ENCODE measurements at places on chromosomes 16 and 17. TPM values are rescaled to one million over a fixed set of nuclear protein-coding genes. Genes with fewer than 3 reads are reported as not detected.

KCNAB3 gene
- polyA plus RNA-seq, result 1.3 TPM

NDUFAF8 gene
- polyA plus RNA-seq, result 102 TPM

CCL16 gene
- not detected for polyA plus RNA-seq

BCAR1 gene
- polyA plus RNA-seq, result 66.5 TPM

OTOA gene
- not detected for polyA plus RNA-seq

CACNG1 gene
- not detected for polyA plus RNA-seq

GLIS2 gene
- 6.0 TPM for polyA plus RNA-seq

ARHGAP27 gene
- polyA plus RNA-seq, result 0.57 TPM

Measured in fibroblast of lung (primary cell).